AG20443 (cell line): ENCODE measurements at places on chromosomes 12 and 14.

- no peak for DNase-seq
Observed at GRCh38 chr12:98791406-98791805, 146.3 kb downstream of the APAF1 start.

- no peak for DNase-seq
Observed at GRCh38 chr14:74085828-74086227, 1.1 kb downstream of the LIN52 start.

DNA sequence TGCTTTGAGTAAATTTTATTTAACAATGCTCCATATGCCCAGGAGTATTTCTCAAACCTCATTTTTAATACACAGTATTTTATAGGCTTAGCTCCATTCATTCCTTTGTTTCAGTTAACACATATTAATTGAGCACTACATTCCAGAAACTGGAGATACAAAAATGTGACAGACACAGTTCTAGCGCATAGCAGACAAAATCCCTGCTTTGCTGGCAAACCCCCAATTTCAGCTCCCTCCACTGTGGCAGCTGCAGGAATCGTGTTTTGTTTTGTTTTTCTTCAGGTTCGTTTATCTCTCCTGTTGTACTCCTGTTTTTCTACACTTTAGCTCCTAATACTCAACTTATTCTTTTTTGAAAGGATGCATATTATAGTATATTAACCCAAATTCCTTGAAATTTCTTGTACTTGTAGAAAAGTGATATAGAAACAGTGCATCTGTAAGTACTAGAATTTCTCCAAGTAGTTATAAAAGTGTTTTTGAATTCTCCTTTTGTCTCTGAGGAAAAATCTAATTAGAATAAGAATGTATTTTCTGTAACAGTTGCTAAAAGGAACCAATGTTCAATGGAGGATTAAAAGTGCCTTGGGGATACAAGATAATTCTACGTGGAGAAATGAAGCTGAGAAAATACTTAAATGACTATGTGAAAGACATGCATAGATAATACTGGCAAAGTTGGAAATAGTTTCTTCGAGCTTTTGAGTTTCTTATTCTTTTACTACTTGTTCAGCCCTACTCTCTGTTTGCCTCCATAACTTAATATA, 6.4 kb upstream of the RAB21 start:
- DNase-seq = no peak

DNA sequence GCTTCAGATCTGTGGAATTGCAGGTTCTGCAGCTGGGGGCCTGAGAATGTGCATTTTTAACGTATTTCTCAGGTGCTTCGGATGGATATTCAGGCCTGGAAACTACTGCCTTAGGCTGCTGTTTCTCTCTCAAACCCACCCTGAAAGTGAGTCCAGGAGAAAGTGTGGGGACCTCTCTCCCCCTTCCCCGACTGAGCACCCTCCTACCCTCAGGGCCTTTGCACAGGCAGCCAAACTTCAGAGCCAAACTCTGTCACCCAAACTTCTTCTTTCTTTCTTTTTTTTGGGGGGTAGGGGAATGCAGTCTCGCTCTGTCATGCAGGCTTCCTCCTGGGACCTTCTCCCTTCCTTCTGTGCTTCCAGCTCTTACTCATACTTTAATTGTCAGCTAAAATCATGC, 82.4 kb upstream of the FBXO21 start:
- no peak for DNase-seq

DNA sequence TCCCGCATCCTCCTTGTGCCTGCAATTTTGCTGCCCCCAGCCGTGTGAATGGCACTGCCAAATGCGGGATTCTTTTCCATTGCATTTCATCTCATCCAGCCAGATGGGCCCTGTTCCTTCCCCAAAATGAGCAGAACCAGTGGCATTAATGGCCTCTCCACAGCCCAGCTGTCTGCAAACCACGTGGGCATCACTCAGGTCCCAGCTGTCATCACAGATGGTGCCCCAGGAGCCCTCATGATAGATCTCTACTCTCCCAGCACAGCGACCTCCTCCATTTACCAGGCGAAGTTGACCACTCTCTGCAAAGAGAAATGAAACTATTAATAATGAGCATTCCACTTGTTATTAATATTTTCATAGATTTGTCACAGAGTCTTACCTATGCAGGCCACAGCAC, 17.1 kb downstream of the CD163 start:
- no peak for DNase-seq

DNA sequence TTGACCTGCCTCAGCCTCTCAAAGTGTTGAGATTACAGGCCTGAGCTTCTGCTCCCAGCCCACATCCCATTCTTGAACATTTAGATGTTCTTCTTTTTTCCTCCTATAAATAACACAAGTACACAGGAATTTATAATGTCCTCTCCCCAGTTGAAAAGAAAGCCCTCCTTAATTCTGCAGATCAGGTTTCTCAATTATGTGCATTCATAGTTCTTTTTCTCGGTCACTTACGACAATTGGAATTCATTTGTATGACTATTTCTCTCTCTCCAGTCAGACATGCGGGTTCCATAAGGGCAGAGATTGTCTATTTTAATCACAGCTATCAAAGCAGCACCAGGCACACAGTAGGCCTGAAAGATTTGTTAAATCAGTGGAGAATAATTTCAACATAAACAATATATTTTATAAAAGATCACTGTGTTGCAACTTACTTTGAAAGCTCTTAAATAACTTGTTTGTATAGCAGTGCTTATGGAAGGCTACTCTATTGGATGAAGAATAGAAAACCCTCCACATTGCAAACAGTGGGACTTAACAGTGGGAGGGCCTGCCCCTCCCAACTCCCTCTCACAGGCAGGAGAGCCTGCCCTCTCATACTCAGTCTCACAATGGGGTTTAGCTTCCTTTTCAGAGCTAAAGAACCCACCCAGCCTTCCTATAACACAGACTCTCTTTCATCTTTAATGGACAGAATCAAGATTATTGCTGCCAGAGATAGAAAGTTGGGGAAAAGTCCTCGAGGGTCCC, 84.1 kb upstream of the TRAF3 start:
- DNase-seq = no peak

GRCh38 chr14:77848031-77848430, 48.1 kb downstream of the ADCK1 start:
- peak; percentile 69 for DNase-seq

DNA sequence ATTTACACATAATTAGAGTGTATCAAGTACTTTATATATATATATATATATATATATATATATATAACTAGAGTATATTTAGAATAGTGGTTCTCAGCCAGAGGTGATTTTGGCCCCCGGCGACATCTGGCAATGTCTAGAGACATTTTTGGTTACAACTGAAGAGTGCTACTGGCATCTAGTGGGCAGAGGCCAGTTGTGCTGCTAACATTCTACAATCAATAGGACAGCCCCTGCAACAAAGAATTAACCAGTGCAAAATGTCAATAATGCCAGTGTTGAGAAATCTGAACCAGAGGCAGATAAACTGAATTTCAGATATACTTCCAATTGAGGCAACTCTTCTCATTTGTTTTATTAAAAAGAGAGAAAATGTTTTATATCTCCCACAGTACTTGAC, 8.9 kb downstream of the GTF2A1 start:
- peak; percentile 17 for DNase-seq

DNA sequence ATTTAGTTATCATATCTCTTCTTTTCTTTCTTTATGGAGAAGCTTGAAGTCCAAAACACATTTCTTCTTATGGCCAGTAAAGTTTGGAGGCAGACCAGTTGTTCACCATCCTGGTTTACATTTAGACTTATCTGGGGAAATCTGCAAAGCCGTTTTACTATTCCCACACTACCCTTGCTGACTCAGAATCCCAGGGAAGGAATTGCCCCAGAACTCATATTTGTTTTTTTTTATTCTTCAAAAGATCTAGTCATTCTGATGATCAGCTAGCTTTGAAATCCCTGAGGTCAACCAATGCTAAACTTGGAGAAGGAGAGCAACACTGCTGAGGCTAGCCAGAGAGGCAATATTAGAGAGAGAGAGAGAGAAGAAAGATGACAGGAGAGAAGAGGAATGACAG, 12.3 kb upstream of the LMO3 start:
- no peak for DNase-seq

DNA sequence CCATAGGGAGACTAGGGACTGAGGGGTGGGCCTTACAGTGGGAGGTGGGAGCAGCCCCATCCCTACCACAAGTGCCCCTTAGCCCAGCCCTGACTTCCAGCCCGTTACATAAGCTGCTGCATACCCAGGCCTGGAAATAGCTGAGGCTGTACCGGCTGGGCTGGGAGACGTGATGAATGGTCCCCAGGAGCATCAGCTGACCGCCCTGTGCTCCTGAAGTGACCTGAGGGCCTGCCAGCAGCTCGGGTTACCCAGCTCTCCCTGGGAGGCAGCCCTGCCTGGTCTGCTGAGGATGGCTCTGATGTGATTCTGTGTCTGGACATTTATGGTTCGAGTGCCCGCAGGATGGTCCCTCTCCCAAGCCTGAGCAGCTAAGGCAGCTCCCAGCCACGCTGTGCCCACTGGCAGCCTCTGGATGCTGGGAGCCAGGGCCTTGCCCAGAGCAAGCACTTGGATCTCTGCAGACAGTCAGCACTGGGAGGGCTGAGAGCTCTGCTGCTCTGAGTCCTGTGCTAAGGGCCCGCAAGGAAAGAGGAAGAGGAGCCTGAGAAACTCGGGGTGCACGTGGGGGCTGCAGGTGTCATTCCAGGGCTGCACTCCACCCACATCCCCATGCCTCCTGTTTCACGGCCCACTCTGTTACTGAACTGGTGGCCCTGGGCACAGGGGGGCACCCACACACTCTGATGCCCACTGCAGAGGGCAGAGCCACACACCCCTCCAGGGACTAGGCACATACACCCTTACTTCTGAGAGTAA, 20.5 kb downstream of the TAMALIN start:
- DNase-seq = no peak

DNA sequence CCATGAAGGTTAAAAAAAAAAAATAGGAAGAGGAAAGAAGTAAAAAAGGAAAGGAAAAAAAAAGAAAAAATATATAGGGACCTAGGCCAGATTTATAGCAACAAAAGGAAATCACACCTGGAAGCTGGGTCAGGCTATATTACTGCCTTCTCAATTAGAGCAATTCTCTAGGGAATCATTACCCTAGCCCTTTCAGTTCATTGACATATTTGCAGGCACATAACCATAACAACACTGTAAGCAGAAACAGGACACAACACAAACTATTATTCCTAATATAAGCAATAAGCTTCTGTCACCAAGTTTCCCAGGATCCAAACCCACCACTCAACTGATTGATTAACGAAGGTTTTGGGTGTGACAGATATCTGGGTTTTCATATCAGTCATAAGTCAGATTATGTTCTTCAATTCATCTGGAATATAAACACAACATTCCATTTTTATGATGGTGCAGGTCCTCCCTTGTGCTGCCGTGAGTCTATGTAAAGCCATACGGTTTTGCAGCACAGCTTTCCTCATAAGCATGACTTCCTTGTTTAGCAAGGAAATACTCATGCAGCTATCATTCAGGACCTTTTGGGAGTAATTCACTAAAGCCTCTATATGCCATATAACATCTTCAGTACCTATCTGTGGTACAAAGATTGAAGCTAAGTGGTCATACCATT, 4.2 kb downstream of the PCNX4 start:
- DNase-seq = peak; percentile 12

DNA sequence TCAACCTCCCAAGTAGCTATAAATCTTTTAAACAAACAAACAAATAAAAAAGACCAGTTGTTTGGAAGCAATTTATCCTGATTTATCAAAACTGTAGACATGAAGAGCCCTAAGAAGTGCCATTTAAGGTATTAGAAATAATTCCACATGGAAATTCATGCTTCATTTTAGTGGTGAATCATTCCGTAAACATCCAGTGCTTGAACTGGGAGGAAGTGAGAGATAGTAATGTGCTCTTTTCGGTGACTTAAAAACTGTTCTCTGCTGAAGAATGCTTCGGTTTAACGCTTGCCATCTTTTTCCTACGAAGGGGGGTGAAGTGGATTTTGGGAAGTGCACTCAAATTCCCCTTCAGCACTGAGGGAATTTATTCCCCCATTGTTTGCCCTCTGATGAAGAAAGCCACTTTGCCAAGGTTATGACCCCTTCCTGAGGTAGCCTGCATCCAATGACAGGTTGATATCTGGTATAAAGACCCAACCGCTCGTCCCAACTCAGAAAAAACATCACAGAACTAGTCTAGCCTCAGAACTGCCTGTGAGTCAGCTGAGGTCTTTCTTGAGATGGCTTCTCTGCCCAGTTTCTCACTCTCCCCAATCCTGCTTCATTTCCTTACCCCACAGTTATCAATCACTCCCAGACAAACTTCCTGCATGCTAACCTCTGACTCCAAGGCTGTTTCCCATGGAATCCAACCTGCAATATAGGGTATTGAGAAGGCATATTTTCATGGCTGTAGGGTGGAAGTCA, 244.1 kb downstream of the AEBP2 start:
- peak; percentile 42 for DNase-seq

- DNase-seq = no peak
Observed at GRCh38 chr12:20351406-20351805, 16.9 kb upstream of the PDE3A start.

DNA sequence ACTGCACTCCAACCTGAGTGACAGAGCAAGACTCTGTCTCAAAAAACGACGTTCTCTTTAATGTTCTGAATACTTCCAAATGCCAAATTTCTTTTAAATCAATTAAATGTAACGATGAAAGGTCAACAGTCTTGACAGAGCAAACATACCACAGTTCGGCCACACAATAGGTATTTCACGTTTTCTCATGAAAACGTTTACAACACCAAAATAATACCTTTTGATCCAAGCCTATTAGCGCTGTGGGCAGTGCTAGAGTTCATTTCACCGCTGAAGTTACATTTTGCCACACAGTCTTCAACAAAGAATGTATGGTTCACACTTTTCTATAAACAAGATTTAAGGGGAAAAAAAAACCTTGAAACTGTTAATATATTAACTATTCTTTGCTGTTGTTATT, 122.1 kb downstream of the MED13L start:
- no peak for DNase-seq

DNA sequence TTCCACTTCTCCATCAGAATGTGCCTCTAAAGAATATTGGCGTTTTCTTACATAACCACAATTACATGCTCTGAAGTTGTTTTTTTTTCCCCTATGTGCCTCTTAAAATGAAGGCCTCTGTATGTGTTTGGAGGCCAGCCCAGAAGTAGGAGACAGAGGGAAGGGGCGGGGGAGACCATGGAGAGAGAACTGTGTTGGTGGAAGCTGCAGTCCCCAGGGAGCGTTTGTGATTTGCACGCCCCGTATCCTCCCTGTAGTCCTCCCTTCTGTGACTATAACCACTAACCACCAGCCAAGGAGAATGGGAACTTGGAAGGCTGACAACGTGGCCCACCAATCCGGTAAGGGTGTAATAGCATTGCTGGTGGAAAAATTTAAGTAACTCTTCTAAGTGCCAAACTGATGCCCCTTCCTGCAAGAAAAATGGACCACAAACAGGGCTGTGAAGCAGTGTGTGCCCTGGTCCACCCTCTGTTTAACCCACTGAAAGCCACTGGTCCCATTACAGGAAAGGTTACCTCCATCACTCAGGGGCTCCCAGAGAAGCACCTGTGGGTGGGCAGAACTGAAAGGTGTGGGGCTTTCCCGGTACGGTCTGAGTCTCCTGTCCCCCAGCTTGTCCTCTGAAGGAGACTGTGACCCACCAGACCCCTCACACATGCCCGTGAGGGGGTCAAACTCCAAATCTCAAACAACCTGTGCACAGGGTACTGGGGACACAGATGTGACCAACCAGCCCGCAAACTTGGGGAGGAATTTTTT, 36.8 kb downstream of the CCDC88C start:
- DNase-seq = no peak
